GDM1 (cell line): ENCODE measurements at places on chromosomes 11 and 22.
A peak's percentile ranks its signal among the peaks of the same experiment; 100 is the strongest.

- no peak for DNase-seq
These were observed 87.8 kb downstream of the MIAT start for GRCh38 chr22:26744892-26745808.

- DNase-seq: no peak
These were observed 164.7 kb downstream of the MAML2 start for GRCh38 chr11:96178049-96178886.

DNA sequence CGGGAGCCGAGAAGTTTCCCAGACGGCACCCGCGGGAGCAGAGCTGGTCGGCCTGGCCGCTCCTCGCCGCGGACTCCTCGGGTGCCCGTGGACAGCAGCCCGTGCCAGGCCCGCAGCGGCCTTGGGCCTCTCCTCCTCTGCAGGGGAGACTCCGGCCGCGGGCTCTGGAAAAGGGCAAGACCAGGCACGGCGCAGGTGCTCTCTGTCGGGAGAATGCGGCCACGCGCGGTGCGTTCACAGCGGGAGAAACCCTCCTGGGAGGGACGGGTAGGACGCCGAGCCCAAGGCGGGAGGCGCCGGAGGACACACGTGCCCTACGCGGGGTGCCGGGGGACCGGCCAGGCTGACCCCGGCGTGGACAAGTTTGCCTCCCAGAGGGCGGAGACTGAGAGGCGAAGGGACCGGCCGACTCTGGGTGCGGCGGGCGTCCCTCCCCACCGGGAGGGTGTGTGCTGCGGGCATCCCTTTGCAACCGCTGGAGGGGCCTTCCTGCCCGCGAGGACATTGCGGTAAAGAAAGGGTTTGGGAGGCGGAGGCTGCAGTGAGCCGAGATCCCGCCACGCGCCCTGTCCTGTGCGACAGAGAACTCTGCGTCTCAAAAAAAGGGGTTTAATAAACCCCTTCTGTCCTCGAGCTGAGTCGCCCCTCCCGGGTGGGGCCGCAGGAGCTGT lies 2.3 kb downstream of the IFITM1 start:
- no peak for DNase-seq

DNA sequence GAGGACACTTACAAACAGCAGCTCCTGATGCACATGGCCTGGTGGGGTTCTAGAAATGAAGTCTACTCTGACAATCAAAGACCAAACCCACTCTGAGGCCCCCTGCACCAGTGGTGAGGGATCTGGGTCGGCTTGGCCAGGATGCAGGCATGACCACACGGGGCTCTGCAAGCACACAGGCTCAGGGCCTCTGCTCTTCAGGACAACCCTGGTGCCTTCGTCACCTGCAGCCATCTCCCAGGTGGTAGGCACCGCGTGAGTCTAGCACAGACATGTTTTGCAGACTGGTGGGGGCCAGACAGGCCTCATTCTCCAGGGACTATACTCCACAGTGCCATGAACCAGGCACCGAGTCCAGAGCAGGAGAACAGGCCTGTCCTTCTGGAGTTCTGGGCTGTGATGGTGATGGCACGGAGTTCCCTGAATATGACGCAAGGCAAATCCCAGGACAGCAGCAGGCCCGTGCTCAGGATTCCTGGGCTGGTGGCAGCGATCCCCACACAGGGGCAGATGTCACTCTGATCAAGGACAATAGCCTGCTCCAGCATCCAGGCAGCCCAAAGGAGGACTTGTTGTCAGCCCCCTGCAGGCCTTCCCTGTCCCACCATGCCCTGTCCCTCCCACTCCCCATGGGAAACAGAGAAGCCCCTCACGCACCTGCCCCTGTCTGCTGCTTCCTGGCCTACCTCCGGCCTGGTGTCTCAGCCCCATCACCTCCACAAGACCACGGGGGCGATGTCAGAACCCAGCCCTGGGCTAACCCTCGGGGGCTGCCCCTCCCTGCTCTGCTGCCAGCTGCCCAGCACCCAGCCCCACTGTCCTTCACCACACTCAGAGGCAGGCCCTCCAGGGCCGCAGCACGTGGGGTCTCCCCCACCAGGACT lies 36.1 kb downstream of the GNB1L start:
- DNase-seq: no peak

- DNase-seq: no peak
These were observed 116.8 kb upstream of the NNMT start for GRCh38 chr11:114179234-114179941.

DNA sequence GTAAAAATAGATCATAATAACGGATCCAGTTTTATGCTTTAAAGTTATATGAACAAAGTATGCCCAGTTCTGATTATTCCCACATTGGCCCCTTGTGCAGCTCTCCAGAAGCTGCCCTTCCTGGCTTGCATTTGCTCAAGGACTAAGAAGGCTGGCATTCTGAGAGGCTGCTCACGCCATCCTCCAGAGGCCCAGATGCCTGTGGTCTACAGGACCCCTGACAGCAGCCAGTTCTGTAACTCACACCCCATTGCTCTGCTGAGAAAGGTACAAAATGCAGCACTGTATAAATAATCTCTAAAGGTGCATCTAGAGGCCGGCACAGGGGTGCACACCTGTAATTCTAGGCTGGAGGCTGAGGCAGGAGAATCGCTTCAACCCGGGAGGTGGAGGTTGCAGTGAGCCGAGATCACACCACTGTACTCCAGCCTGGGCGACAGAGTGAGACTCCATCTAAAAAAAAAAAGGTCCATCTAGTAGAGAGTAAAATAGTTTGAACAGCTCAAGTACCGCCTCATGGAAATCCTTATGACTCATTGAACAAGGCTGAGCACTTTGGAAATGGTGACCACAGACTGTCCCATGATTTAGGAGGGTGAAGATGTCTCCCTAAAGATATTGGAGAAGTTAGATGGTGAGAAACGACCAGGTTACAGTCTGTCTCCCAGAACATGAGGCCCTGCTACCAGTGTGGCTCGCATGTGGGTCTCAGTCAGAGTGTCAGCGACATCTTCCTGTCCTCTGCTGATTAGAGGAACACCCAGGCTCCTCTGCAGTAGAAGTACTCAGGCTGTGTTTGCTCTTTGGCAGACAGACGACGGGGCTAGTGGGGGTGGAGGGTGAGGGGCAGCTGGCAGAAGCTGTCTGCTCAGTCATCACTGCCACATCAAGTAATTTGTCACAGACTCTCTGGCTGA lies 56.3 kb downstream of the KREMEN1 start:
- no peak for DNase-seq

GRCh38 chr11:13668957-13669521 lies 571 bp downstream of the FAR1 start:
- DNase-seq: no peak

GRCh38 chr11:59822989-59823566 lies 12.5 kb upstream of the MRPL16 start:
- peak; percentile 25 for DNase-seq

- no peak for DNase-seq
These were observed 81.7 kb downstream of the PRCP start for GRCh38 chr11:82818409-82819043.

- DNase-seq: no peak
These were observed 17.9 kb downstream of the ART5 start for GRCh38 chr11:3623767-3624458.

- DNase-seq: no peak
These were observed 16.9 kb downstream of the ARHGAP42 start for GRCh38 chr11:100703801-100704575.

DNA sequence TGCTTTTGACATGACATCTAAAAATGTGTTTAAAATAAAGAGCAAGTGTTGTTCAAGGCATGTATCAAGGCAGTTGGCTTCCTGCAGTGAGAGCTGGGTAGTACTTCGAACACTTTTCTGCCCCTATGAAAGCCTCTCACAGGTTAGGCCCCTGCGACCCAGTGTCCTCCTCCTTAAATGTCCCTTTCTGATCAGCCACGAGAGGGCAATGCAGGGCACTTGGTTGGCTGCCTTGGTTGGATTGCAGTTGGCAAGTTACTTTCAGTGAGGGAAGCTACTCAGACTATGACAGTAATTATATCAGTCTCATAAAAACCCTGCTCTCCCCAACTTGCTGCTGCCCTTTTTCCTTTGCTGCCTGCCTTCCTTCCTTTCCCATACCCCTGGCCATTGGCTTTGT lies 743.8 kb downstream of the NTM start:
- peak; percentile 37 for DNase-seq

DNA sequence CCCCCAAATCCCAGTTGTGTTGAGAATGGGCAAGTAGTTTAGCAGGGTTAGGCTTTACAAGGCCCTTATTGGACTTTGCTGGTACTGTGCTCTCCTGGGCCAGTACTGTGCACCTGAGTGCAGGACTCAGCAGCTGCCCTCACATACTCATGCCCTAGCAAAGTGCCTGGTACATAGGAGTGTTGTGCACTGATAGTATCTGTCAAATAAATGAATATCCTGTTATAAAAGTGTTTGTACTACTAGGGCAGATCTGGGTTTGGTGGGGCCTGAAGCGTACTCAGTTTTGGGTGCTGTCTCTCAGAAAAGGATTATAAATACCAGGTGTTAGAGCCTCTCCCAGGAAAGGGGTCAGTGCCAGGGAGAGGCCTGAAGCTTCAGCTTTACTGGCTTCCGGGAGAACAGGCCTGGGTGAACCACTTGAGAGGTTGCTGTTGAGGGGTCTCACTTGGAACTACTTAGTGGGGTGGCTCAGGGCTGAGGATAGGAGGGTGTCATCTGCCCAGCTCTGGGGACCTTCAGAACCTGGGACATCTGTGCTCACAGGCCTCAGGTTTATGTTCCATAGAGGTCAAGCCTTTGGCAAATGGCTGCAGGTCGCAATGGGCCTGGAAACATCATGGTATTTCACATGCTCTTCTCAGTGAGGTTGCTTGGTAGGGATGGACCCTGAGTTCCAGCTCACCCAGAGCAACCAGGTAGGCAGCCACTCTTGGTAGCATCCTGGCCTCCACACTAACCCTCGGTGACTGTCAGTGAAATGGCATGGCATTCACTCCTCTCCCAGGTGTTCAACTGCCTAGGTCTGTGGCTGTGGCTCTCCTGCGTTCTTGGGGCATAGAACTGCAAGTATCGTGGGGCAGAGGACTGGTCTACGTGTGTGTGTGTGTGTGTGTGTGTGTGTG lies 106.1 kb downstream of the ZBTB16 start:
- no peak for DNase-seq

- no peak for DNase-seq
These were observed 865 bp downstream of the RBM14 start for GRCh38 chr11:66617155-66617834.

GRCh38 chr22:20580611-20581502 lies 73.4 kb downstream of the MED15 start:
- no peak for DNase-seq

DNA sequence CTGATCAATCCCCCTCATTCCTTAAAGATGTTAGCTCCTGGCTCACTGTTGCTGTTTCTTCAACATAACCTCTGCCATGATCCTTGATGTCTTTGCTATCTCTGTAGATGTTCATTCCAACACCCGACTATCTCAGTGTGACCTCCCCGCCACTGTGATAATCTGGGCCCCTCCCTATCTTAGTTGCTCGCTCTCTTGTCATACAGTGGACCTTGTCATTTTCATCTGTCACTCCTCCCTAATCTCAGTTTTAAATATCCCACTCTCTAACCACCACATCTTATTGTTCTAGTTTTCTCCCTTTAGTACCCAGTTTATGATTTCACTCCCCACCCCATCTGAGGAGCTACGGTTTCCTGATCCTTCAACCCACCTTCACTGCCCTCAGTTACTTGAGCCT lies 379.2 kb downstream of the SOX6 start:
- no peak for DNase-seq

DNA sequence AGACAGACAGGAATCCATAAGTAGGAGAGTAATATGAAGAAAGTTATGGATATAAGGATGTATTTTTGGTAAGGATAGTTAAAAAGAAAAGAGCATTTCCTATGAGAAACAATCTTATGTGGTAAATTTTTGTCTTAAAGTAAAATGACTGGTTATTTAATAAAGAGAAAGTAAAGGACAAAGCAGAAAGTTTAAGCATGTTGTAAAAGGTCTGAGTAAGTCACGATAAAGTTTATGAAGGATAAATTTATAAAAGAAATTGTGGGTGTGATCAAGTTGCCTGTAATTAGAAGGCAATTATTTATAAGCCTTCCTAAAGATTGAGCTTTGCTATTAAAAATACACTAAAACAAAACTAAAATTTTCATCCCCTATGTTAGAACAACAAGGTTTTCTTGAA lies 314.7 kb upstream of the SYN3 start:
- no peak for DNase-seq

GRCh38 chr22:19622061-19622441 lies 92.3 kb upstream of the SEPTIN5 start:
- no peak for DNase-seq

GRCh38 chr11:19441752-19442553 lies 201.2 kb upstream of the E2F8 start:
- DNase-seq: no peak

DNA sequence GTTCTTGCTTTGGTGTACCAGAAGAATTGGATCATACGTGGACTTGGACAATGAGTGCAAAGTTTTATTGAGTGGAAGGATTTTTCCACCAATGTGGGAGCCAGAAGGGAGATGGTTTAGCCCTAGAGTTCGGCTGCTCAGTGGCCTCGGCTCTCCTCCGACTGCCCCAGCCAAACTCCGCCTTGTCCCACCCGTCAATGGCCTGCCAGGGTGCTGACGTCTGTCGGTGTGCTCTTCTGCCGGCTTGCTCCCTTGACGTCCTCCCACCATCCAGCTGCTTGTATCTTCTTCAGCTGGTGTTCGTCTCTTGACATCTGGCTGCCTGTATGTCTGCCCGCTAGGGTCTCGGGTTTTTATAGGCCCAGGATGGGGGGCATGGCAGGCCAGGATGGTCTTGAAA lies 154.8 kb downstream of the APOL5 start:
- no peak for DNase-seq

DNA sequence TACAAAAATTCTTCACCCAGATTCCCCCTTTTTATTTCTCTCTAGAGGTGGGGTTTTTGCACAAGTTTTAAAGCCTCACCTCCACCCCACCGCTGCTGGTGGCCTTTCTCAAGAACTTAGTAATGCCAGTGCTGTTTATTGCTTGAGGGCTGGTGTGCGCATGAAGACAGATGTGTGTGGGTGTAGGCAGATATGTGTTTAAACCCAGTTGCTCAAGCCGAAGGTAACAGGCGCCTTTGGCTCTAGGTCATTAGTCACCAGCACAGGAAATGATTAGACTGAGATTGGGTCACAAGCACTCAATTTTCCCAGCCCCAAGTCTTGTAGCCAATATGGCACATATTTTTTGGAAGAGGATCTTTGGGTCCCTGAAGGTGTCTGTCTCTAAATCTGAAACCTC lies 2.7 kb upstream of the CLMP start:
- no peak for DNase-seq

GRCh38 chr22:38461414-38462081 lies 6.3 kb upstream of the KDELR3 start:
- peak; percentile 55 for DNase-seq

- DNase-seq: no peak
These were observed 4.4 kb downstream of the CDON start for GRCh38 chr11:126058105-126058874.
